AG09319 (cell line): ENCODE measurements at places on chromosomes 16 and 17.

DNA sequence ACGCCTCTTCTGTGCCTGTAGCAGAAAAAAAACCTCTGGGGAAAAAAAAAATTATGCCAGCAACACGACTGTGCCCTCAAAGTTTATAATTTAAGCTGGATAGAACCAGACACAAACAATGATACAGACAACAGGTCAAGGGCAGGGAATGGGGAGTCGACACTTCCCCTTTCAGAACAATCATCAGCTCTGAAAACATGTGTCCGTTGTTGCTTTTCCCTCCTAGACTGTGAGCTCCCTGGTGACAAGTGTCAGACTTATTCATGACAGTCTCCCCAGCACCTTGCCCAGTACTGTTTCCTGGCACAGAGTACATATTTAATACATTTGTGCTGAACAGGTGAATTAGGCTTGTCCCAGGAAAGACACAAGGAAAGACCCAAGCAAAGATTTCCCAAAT, 178.3 kb downstream of the SOX9 start:
- no peak for DNase-seq

DNA sequence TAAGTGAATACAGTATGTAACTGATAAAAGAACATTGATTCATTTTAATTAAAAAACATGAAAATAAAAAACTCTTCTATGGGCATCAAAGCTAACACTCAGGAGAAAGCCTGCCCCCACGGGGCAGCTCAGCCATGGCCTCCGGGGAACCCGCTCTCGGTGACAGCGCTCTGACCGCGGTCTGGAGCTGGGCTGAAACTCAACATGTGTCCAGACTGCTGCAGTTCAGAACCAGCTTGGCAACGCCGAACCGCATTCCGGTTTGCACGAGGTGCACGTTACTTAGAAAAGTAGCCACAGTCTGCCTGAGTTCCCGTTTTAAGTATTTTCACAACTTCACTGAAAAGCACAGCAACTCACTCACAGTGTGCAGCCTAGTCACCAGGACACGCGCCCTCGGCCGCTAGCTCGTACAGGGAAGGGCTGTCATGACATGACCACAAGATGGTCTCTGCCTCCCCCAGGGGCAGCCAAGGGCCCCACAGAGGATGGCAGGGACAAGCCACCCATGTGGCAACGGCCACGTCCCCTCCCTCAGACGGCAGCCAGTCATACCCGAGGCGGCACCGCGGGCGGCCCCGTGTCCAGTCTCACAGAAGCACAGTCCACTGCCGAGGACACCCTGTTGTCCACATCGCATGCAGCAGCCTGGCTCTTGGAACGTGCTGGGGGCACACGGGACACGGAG, 77.1 kb upstream of the METRNL start:
- no peak for DNase-seq

GRCh38 chr17:35117984-35118383, 1.7 kb downstream of the RAD51D start:
- DNase-seq: no peak

DNA sequence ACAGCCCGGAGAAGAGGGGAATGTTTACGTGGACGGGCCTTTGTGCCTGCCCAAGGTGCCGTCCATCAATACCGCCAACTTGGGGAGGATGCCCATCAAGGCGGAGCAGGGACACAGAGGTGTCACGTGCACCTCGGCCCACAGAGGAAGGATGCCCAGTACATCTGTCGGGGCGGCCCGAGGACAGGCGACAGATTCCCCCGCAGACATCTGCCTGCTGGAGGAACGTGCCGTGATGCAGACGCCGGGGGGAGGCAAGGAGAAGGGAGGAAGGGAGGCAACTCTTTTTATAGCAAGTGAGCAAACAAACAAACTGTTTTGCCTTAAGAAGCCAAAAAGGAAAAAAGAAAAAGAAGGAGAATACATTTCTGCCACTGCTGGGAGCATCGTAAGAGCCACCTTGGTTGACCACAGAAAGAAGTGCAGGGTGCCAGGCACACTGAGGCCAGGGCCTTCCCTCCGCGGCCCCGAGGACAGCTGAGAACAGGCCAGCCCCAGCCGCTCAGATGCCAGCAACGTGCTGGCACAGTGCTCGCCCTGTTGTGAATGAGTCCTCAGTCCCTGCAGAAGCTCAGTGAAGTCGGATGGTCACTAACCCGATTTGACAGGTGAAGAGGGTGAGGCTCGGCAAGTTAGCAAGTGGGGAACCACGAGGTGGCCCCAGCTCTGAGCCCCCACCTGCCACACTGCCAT, 146.4 kb downstream of the RBFOX3 start:
- DNase-seq: no peak

GRCh38 chr16:21097151-21097550, 53.5 kb downstream of the DNAH3 start:
- no peak for DNase-seq

GRCh38 chr17:9839433-9839832, 13.7 kb downstream of the GLP2R start:
- DNase-seq: no peak

- peak; percentile 60 for DNase-seq
Measured at GRCh38 chr17:1724351-1724868, at the start of gene WDR81. Gene WDR81 (plus strand): TSS chr17:1724704. CDS start chr17:1724960, 256 bp downstream.

DNA sequence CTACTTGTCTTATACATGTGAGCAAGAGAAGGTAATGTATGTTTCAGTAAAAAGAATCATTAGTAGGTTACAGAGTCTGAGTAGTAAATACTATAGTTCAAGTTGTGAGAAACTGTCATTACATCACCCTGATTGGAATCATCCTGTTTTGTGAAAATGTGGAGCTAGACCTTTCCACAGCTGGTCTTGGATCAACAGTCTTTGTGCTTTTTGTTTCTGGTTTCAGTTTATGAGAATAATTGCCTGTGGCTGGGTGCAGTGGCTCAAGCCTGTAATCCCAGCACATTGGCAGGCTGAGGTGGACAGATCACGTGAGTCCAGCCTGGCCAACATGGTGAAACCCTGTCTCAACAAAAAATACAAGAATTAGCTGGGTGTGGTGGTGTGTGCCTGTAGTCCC, 19.7 kb upstream of the SHISA9 start:
- no peak for DNase-seq

DNA sequence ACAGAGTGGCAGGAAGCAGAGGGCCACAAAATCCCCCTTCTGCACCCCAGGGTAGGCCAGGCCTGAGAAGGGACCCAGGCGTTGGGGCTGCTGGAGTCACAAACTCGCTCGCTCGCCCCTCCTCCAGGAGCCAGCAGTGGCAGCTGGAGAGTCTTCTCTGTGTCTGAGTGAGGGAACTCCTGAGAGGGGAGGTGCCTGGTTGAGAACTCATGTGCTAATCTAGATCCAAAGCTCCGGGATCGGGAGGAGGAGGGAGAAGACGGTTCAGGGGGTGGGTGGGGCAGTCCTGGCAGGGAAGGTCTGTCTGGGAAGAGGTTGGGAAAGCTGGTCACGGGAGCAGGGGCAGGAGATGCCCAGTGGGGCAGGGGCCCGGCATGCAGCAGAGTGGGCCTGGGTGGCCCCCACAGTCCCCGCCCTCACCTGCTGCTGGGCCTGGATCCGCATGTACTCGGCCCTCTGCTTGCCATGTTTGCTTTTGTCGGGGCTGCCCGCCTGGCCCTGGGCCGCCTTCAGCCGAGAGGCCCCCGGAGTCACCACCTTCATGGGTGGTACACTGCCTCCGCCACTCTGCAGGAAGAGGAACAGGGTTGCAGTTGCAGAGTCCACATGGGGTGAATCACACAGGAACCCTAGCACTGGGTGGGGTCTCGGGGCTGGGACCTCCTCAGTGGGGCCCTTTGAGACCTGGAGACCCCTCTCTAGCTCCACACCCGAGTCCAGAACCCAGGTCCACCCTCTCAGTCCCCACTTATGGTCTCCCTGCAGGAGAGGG, 62.2 kb downstream of the SRCIN1 start:
- no peak for DNase-seq

DNA sequence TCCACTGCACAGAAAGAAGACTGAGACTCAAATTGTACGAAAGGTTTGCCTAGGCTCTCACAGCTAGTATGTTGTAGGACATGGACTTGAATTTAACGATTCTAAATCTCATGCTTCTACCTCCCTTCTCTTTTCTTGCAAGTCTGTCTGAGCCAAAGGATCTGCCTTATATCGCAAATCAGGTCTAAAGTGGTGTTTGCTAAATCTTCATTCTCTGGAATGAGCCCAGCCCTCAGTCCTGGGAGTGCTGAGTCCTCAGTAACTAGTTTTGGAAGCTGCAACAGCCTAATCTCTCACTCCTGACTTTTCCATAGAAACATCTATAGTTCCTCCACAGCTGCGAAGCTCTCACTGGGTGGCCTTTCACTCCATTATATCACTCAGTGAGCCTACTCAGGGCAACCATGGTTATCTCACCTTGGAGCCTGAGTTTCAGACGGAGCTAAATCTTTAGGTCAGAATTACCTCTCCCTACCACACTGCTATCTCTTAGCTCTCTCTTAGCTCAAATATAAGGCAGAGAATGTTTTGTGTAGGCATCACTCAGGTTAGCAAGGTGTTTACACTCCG, 575.5 kb upstream of the C16orf82 start:
- no peak for DNase-seq

DNA sequence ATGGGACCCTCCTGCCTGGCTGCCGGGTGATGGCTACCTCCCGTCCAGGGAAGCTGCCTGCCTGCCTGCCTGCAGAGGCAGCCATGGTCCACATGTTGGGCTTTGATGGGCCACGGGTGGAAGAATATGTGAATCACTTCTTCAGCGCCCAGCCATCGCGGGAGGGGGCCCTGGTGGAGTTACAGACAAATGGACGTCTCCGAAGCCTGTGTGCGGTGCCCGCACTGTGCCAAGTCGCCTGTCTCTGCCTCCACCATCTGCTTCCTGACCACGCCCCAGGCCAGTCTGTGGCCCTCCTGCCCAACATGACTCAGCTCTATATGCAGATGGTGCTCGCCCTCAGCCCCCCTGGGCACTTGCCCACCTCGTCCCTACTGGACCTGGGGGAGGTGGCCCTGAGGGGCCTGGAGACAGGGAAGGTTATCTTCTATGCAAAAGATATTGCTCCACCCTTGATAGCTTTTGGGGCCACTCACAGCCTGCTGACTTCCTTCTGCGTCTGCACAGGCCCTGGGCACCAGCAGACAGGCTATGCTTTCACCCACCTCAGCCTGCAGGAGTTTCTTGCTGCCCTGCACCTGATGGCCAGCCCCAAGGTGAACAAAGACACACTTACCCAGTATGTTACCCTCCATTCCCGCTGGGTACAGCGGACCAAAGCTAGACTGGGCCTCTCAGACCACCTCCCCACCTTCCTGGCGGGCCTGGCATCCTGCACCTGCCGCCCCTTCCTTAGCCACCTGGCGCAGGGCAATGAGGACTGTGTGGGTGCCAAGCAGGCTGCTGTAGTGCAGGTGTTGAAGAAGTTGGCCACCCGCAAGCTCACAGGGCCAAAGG, 36.8 kb downstream of the NLRC5 start:
- no peak for DNase-seq

DNA sequence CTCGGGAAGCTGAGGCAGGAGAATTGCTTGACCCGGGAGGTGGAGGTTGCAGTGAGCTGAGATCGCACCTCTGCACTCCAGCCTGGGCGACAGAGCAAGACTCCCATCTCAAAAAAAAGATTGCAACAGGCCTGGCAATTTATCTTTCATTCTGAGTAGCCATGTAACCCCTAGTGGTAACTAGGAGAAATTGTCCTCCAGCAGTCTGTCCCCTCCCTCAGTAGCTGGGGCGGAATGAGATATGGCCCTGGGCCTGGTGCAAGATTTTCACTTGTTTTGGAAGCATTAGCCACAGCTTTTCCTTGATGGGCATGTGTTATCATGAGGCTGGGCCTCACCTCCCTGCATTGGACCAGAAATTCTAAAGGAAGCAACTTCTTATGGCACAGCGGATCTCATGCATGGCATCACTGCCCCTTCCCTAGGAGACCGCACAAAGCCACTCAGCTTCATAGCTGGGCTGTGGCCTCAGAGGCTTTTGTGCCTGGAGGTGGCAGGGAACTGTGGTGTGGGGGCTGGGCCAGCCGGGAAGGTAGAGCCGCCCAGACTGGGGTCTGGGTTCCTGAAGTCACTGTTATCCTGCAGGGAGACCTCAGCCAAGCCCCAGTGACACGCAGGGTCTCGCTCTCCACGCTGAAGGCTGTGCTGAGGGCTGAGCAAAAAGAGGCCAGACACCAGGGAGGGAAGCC, 13.4 kb downstream of the NATD1 start:
- DNase-seq: no peak

GRCh38 chr17:73719588-73720071, 75.4 kb upstream of the SDK2 start:
- DNase-seq: no peak

DNA sequence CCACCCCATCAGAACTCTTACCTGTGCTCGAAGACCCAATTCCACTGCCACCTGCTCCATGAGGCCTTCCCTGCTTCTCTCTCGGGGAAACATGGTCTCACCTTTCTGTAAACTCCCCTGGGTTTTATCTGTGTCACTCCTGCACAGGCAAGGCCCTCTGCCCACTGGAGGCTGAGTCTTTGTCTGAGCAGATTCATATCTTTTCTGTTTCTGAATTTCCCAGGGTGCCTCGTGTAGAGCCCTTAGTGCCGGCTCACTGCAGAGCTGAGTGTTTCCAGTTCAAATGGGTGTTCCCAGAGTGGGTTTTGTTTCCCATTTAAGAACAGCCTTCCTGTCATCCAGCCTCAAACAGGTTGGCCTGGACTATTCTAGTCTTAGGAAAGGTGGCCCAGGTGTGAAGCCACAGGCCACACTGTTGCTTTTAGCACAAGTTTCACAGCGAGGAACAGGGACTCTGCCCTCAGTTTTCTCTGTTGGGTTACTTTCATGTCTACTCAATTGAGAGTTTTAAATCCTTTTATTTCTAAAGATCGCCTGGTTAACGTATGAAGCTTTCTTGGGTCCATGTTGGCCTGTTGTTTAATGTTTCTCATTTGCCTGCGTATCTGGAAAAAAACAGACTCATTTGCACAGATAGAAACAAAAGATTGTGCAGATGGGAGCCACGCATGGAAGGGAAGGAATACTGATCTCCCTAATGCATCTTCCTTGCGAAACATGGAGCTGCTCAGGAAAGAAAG, 228.7 kb downstream of the MSI2 start:
- no peak for DNase-seq

DNA sequence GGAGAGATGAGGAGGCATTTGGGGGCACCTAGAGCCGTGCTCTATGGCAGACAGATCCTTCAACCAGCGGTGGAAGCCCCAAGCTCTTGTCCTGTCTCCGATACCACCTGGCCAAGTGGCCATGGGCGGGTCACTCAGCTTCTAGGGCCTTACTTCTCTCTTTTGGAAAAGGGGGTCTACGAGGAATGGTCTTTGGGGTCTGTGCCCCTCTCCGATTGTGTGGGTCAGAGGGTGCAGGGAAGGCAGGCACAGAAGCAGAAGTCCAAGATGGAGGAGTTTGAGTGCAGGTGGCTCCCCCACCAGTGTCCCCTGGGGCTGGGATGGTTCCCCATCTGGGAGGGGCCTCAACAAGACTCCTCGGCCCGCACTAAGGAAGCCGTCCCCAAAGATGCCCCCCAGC, 116.7 kb downstream of the CCDC182 start:
- no peak for DNase-seq
